Activated CD4-positive, alpha-beta T cell treated with anti-CD3 and anti-CD28 coated beads, Interleukin-2, amount 10 ng/mL, durations not matched to agents 24 days and 14 days (primary cell): ENCODE measurements at places on chromosomes 6 and 20. TPM values are rescaled to one million over a fixed set of nuclear protein-coding genes. Genes with fewer than 3 reads are reported as not detected.

The BAG2 gene
- 13.1 and 13.2 TPM in 2 replicates for total RNA-seq

The AHCY gene
- 153 and 154 TPM in 2 replicates for total RNA-seq

DNA sequence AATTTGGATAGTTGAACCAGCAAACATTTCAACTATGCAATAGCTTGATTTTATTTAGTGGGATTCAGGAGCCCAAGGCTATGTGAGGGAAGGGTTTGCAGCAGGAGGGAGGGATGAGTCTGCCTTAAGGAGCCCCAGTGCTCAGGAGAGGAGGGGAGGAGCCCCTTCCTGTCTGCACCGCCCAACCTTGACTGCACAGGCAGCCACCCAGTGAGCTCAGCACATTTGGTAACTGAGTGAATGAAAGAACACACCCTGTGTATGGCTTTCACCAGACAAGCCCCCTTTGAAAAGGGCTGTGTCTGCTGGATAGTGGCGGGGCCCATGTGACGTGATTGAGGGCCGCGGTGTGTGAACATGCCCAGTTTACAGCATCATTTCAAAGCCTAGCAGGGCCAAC, 17.0 kb downstream of the DACT2 start:
- DNase-seq, result no peak

- DNase-seq, result no peak
Observed at GRCh38 chr6:79453558-79454042, 83.6 kb downstream of the LCA5 start.

GRCh38 chr6:19723545-19723944, 113.6 kb upstream of the ID4 start:
- no peak for DNase-seq

GRCh38 chr20:21214431-21214830, 88.5 kb downstream of the KIZ start:
- DNase-seq, result no peak

- DNase-seq, result no peak
Observed at GRCh38 chr6:49978332-49979226, 9.2 kb upstream of the DEFB113 start.

DNA sequence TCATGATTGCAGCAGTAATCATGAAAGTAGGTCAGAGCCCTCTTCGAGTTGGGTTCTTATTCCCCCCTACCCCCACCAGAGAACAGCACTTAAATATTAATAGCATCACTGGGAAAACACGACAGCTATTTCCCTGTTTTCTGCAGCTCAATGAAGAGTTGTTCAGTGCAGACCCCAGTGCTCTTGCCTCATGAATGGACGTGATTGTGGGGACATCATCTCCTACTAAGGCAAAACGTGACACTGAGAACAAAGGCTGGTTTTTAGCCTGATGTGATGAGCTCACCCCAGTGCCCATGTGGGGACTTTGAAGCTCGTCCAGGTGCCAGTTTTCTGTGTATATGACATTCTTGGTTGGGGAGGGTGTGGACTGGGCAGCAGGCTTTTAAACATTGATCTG, 105.9 kb downstream of the SLC35F1 start:
- DNase-seq, result no peak

GRCh38 chr6:132259070-132259469, 142.2 kb downstream of the MOXD1 start:
- no peak for DNase-seq

DNA sequence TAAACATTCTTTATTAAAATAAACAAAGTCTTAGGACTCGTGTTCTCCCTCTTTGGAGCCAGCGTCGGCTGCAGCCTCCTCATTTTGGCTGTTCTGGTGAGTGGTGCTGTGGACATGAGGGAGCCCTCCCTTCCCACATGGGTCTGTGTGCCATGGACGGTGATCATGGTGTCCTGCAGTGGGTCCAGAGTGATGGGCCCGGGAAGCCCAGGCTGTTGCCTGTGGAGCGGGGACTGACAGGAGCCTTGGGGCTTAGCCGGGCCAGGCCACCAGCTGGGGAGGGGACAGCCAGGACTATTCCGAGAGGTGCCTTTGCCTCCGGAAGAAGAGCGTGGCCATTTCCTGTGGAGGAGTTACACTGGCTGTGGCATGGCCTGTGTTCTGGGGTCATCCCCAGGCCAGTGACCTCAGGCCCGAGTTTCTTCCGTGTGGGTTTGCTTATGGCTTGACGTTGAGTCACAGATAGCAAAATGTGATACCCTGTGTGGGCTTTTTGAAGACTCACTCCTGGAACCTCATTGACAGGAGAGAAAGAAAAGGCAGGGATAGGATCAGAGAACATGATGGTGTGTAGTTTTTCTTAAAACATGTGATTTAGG, 153.4 kb downstream of the DTNBP1 start:
- DNase-seq, result no peak
